WTC11 (cell line): ENCODE measurements at places on chromosomes 1 and 21. TPM values are rescaled to one million over a fixed set of nuclear protein-coding genes. Genes with fewer than 3 reads are reported as not detected.

- DNase-seq = no peak
Measured at GRCh38 chr1:110259770-110260169, 49.7 kb downstream of the KCNC4 start.

The MOV10 gene
- total RNA-seq = 80.7 to 99.1 TPM (median 98.8 TPM) in 3 replicates

The PALMD gene
- 0.07 to 0.09 TPM in 2 of 3 replicates, not detected in the other for total RNA-seq

The POGZ gene
- 88.1 to 107 TPM (median 105 TPM) in 3 replicates for total RNA-seq

DNA sequence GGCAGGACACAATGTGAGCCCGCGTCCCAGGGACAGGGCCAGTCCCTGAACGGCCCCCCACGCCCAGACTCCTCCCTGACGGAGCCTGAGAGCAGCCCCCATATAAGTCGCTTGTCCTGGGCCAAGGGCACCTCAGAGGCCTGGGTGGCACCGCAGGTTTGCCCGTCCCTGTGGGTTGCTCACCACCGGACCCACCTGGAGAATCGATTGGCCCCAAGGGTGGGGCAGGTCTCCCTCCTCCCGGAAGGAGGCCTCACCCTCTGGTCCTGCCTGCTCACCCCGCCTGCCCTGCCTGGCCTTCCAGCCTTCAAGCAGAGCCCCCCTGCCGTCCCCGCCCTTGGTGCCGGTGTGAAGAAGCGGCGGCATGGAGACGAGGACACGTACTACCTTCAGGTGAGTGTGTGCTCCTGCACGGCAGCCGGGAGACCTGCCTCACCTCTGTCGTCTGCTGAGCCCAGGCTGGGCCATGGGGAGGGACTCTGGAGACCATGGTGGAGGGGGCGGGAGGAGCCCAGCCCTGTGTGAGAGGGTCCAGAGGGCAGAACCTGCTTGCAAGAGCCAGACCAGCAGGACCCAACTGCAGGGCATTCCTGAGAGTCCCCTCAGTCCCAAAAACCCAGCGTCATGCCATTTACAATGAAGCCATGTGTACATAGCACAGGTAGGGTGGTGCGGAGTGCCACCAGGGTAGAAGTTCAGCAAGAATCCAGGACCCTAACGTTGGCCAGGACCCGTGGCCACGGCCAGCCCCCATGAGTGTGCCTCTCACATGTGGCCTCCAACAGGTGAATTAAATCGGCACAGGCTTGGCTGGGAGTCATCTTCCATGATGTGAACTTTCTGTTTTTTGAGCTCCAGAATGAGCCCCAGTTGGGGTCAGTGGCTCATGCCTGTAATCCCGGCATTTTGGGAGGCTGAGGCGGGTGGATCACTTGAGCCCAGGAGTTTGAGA lies 24.1 kb upstream of the CCDC27 start:
- DNase-seq = no peak

- peak; percentile 95 for DNase-seq
Measured at GRCh38 chr1:27102707-27103468, 52.0 kb downstream of the SLC9A1 start.

The NOS1AP gene
- 10.0 to 14.7 TPM (median 10.2 TPM) in 3 replicates for total RNA-seq

The DYNLT4 gene
- 0.31 to 0.62 TPM (median 0.57 TPM) in 3 replicates for total RNA-seq

- no peak for DNase-seq
Measured at GRCh38 chr1:228289239-228289849, 81.5 kb downstream of the OBSCN start.
